ENCODE measurements at places on chromosomes 7 and 10.

GRCh38 chr7:70571403-70571934 is 560.5 kb upstream of the GALNT17 start:
- DNase-seq, result no peak

DNA sequence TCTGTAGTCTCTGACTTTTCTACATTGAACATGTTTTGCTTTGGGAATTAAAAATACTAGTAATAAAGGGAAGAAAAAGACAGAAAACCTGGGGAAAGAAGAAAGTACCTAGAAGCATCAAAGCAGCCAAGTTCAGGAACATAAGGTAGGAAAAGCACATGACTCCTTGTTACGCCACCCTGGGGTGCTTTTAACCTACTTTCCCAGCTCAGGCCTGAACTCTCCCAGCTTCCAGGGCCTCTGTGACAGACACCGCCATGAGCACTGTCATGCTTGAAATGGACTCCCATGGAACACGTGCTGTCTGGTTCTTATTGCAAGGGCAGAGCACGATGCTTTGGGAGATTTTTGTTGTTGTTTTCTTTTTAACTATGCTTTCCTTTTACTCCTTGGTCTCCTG is 11.4 kb downstream of the ACTR1A start:
- DNase-seq, result no peak

DNA sequence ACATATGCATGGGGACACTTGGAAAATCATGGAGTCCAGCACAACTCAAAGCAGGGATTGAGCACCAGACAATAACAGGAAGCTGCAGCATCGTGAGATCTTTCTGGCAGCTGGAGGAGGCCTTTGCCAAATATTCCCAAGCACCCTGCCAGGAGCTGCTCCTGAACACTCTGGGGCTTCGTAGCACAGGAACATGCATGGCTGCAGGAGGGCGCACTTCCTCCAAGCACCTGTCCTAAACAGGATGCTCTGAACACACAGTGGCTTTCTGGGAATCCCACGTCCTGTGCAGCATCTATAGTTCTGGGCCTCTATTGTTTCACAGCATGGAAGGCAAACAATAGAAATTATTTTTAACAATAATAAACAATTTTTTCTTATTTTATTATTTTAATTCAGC is 4.1 kb downstream of the ABLIM1 start:
- DNase-seq, result no peak

- peak; percentile 58 for DNase-seq
Measured at GRCh38 chr10:110069502-110069982, 61.8 kb downstream of the ADD3 start.

- no peak for DNase-seq
Measured at GRCh38 chr7:122791959-122792545, 89.3 kb upstream of the RNF148 start.

DNA sequence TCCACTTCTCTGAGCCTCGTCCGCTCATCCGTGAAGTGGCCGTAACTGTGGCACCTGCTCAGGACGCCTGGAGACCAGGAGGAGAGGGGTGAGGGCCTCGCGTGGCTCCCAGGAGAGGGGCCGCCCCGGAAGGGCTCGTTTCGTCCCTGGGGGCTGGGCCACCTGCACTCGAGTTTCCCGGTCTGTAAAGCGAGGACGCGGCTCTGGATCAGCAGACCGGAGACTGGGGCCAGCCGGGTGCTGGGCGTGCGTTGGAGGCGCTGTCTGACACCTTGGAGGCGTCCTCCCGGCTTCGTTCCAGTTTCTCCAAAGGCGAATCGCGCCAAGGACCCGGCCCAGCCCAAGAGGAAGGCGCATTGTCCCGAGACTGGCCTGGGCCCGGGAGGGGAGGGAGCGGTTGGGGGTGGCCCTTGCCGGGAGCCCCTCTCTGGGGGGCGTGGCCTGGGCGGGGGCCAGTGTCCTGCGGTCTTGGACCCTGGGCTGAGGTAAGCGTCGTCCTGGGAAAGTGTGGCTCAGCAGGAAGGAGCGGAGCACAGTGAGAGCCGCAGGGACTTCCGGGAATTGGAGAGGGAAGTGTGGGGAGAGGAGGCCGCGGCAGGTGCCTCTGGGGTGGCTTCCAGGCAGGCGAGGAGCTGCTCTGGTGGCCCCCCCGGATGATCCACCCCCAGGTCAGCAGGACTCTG is 89.6 kb downstream of the FOXL3 start:
- no peak for DNase-seq

DNA sequence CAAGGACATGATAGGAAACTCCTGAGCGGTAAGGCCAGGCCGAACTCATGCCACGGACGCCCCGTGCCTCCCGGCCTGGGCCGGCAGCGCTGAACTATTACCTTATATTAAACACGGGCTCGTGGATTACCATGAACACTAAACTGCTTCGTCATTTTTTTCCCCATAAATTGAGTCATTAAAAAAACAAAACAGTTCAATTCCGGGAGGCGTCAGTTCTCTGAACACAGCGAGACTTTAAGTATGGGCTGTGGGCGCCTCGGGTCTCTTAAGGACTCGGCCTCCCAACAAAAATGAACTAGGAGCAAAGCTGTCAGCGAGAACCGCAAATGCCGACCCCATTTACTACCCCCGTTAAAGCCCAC is 519 bp downstream of the PITRM1 start:
- peak; percentile 42 for DNase-seq

DNA sequence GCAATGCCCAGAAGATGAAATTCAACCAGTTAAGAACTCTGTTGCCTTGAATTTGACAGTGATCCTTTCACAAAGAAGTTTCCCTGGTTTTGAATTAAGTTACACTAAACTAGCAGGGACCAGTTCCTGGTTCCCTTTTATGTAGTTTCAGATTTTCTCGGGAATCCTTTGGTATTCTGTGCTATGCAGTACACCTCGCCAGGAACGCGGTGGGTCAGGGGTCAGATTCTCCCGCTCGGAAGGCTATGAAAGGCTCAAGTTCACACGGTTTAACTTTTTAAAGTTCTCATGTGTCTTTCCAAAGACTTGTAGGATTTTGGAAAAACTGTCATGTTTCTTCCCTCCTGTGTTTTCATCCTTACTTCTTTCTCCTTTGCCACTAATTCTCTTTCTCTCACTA is 104.7 kb upstream of the PRR15 start:
- no peak for DNase-seq

DNA sequence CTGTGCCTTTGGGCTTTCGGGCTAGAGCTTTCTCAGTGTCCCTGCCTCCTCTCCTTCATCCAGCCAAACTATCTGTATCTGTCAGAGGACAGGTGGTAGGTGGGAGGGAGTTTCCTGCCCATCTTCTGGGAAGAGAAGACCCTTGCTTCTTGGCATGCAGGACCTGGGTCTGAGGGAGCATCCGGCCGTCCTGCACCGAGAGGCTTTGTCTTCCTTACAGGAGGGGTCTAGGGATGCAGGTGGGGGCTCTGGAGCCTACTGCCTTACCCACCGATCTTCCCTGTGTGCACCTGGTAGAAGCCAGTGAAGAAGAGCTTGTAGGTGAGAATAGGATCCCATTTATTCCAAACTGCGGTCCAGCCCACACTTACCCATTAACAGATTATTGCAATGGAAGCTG is 5.8 kb upstream of the KLF6 start:
- DNase-seq, result no peak

- DNase-seq, result peak; percentile 75
Measured at GRCh38 chr10:14601872-14602725, 172.6 kb downstream of the FAM107B start.

- DNase-seq, result no peak
Measured at GRCh38 chr10:43649185-43649523, 473 bp upstream of the ZNF32 start.

DNA sequence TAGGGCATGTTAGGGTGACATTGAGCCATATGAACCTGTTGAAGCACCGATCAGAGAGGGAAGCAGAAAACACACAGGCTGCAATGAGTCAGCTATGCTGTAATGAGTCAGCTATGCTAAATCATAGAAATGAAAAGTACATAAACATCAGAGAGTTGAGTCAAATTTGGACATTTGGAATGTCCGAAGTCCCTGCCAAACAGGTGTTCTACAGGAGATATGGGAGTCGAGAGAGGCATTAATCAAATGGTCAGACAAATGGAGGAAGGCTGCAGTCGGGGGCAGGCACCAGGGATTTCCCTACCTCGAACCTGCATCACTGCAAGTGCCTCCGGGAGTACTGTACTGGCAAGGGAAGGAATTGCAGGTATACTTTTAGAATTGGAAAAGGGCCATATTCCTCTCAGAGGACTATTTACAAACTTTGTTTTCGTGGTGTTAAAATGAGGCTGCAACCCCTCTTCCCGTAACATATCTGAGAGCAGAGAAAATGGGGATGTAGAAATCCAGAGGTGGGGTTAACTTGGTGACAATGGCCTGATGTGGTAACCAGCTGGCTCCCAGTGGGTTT is 8.8 kb upstream of the ZC3HAV1 start:
- peak; percentile 85 for DNase-seq

GRCh38 chr7:151400626-151401315 is 9.1 kb downstream of the WDR86 start:
- no peak for DNase-seq

GRCh38 chr10:112783351-112784021 is 166.6 kb upstream of the TCF7L2 start:
- DNase-seq, result no peak

DNA sequence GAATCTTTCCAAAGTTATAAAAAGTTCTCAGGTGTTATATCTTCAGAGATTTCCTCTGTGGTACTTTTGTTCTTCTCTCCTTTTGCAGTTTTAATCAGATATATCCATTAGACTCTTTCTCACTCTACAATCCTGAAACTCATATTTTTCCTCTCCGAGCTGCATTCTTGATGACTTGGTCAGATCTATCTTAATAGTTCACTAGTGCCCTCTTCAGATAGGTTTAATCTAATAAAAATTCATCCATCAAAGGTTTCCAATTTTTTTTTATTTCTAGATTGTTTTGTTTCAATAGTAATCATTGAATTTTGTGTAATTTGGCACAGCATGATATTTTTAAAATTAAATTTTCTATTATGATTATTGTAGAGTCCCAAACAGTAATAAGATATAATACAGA is 21.8 kb upstream of the DGKB start:
- no peak for DNase-seq

- DNase-seq, result no peak
Measured at GRCh38 chr10:91190388-91190870, 30.0 kb upstream of the PCGF5 start.

DNA sequence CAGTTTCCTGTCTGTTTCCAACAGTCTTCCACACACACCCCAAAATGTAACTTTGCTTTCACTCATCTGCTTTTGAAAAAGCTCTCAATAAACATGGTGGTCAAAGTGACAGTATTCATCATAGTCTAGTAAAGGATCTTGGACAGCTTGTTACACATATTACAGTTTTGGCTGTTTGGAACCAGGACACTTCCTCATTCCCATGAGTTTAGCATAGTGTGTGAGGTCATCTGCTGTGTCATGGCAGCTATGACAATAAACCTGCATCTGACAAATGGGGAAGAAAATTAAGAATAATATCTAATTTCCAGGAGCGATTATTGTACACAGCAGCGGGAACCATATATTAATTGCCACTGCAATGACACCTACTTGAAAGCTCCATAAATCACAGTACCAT is 184.3 kb upstream of the SLC26A5 start:
- no peak for DNase-seq

GRCh38 chr10:93091960-93092359 is 18.3 kb downstream of the CYP26A1 start:
- no peak for DNase-seq

DNA sequence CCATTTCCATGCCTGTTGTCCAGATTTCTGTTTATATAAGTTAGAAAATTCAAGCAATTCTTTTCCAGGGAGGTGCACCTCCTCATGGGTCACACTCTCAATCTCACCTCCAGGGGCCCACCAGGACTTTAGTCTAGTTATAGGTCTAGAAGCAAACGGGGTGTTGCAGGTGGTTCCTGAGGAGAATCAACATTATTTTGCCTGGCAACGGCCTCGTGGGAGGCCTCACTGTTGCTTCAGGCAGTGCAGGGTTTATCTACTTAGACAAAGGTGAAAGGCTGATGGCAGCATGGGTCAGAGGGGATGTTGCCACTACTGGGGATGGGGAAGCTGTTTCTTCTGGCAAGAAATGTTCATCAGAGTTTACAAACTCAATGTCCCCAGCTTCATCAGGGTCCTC is 56.7 kb upstream of the LRRC18 start:
- DNase-seq, result no peak

GRCh38 chr7:16936626-16937422 is 55.0 kb upstream of the AGR3 start:
- DNase-seq, result no peak

- DNase-seq, result no peak
Measured at GRCh38 chr10:19652750-19653149, 163.5 kb upstream of the PLXDC2 start.

DNA sequence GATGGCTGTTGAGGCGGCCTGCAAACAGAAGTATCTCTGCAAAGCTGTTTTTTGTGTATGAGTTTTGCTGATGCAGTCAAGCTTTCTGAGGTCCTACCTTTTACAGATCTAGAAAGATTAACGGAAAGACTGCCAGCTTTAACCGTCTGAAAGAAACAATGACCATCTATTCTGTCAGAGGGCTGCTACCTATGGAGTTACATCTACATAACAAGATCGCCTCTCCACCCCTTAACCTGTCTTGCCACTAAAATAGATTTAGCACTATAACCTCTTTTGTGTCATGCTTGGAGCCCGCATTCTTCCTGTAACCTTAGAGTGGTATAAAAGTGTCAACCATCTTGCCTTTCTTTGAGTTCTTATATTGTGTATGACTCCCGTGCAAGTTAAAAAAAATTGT is 291.2 kb downstream of the POM121L12 start:
- no peak for DNase-seq

DNA sequence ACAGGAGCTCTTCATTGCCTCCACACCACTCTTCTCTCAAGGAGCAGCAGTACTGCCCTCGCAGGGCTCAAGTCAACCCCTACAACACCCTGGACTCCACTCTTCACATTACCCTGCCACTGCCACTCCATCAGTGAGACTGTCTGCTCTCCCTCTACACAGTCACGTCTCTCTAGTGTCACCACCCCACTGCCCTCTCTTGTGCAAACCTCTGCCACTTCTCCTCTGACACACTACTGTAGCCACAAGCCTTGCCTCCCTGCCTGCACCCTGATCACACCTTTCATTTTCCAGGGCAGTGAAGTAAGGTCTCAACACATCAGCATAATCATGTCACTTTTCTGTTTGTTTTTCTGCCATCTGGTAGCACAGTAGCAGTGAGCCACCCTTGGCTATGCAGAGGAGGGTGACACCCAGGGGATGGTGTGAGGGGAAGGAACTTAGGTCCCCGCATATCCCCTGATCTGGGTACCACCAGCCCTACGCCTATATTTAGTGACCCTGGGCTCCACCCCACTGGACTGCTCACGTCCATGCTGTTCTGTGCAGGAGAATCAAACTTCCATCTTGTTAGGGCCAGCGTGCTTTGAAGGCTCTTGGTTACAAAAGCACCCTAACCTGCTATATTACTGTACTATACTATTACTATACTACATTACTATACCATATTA is 1.6 kb downstream of the C10orf143 start:
- DNase-seq, result peak; percentile 64

DNA sequence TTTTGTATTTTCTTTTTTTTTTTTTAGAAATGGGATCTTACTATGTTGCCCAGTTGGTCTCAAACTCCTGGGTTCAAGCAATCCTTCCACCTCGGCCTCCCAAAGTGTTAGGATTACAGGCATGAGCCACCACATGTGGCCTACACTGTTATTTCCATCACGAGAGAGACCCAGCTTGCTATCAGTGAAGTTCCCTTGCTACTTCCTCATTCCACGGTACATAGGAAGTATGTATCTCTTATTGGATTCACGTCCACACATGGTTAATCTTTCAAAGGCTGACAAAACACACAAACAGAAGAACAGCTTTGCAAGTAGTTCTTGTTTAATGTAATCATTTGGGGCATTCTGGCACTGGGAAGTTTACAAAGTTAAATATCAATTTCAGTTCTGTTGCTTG is 50.9 kb downstream of the DCLRE1A start:
- no peak for DNase-seq

GRCh38 chr7:141789917-141790316 is at the start of gene TAS2R5:
Gene TAS2R5 (plus strand): TSS chr7:141790217. CDS start chr7:141790362, 145 bp downstream.
- DNase-seq, result no peak

All from activated CD4-positive, alpha-beta T cell treated with anti-CD3 and anti-CD28 coated beads, Interleukin-2, Interleukin-4, amounts not matched to agents 100 ng/mL and 50 ng/mL, durations not matched to agents 16 hours and 8 hours (primary cell).